Common myeloid progenitor, CD34-positive (primary cell): ENCODE measurements at places on chromosomes 4 and X.

DNA sequence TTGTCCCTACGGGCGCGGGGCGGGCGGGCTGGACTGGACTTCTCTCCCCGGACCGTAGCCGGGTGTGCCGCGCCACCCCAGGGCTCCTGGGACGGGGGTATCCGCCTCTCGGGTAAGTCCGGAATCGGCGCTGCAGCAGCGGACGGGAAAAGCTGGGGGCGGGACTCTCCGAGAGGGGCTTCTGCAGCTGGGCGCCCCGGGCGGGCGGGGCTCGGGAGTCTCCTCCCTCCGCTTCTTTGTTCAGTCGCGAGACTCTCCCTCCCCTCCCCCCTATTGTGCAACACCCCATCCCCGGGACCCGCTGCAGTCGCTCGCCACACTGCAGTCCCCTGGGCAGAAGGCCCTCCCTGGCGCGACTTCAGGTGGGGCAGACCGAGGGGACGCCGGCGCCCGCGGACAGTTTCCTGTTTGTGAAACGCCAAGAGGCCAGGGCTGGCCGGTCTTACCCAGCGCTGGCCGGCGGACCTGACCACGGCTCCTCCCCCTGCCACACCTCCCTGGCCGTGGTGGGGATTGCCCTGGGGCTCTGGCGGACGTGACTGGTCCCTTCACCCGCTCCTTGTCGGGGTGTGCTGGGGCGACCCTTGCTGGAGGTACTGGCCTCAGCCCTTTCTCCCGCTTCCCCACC, 966 bp downstream of the CCNG2 start:
- H3K4me3 ChIP-seq, result peak overlapping the region; percentile 96
- no peaks in the 10 kb centered on the region for H3K27me3 ChIP-seq
- H3K4me1 ChIP-seq, result peaks cover 32% of the 10 kb centered on the region
- H3K27ac ChIP-seq, result peak overlapping the region; percentile 94

DNA sequence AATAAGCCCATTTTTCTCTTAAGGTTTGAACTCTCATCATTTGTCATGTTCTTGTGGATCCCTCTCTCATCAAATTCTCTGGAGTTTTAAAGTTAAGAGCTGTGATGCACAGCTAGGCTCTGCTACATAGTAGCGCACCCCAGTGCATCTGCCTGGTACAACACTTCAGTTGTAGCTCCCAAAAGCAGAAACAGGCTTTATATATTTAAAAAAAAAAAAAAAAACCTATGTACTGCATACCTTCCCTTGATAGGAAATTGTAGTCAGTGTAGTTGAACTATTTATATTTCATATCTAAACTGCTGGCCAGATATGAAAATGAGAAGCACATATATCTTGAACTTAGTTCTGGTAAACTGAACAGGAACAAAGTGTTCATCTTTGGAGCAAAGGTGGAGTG, 131.4 kb downstream of the KLHL13 start:
- no peaks in the 10 kb centered on the region for H3K27me3 ChIP-seq
- no peaks in the 10 kb centered on the region for H3K36me3 ChIP-seq
- H3K4me1 ChIP-seq, result no peaks in the 10 kb centered on the region
- peak; percentile 4 for DNase-seq
- H3K27ac ChIP-seq, result no peak overlapping the region
- H3K4me3 ChIP-seq, result no peak overlapping the region

DNA sequence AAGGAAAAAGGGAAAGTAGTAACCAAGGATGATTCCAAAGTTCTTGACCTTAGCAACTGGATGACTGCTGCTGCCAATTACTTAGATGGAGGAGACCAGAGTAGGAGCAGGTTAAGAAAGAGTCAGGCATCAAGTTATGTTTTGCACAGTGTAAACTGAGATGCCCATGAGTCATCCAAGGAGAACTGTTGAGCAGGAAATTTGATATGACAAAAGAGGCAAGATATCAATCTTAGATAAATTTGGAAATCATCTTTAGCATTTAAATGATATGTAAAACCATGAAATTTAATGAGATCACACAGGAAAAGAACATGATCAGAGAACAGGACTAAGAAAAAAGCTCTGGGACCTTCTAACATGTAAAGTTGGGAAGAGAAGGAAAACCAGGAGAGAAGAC, 361.3 kb downstream of the OPHN1 start:
- H3K36me3 ChIP-seq, result peaks cover 2% of the 10 kb centered on the region
- no peaks in the 10 kb centered on the region for H3K27me3 ChIP-seq
- H3K4me1 ChIP-seq, result no peaks in the 10 kb centered on the region
- DNase-seq, result no peak

- no peak overlapping the region for H3K4me3 ChIP-seq
- H3K4me1 ChIP-seq, result peaks cover 10% of the 10 kb centered on the region
- no peaks in the 10 kb centered on the region for H3K36me3 ChIP-seq
- no peak for DNase-seq
Measured at GRCh38 chr4:152431291-152431690, 104.6 kb downstream of the FBXW7 start.

GRCh38 chr4:76624241-76624681, 189.2 kb downstream of the SHROOM3 start:
- H3K4me1 ChIP-seq, result no peaks in the 10 kb centered on the region
- DNase-seq, result no peak
- no peaks in the 10 kb centered on the region for H3K27me3 ChIP-seq

- H3K4me3 ChIP-seq, result no peak overlapping the region
- peaks cover 33% of the 10 kb centered on the region for H3K4me1 ChIP-seq
- H3K36me3 ChIP-seq, result peaks cover 3% of the 10 kb centered on the region
- H3K27ac ChIP-seq, result no peak overlapping the region
- H3K27me3 ChIP-seq, result no peaks in the 10 kb centered on the region
- no peak for DNase-seq
Measured at GRCh38 chr4:3372264-3372932, 69.4 kb upstream of the HGFAC start.

- no peak overlapping the region for H3K27ac ChIP-seq
- H3K27me3 ChIP-seq, result no peaks in the 10 kb centered on the region
- no peak for DNase-seq
Measured at GRCh38 chr4:128639541-128640270, 169.8 kb upstream of the JADE1 start.
